HT1080 (cell line): ENCODE measurements at places on chromosomes 2 and 18.

- no peak for DNase-seq
These were observed 12.4 kb downstream of the CNNM4 start for GRCh38 chr2:96772903-96773671.

GRCh38 chr2:210009896-210010295 is 7.5 kb downstream of the RPE start:
- DNase-seq: no peak

DNA sequence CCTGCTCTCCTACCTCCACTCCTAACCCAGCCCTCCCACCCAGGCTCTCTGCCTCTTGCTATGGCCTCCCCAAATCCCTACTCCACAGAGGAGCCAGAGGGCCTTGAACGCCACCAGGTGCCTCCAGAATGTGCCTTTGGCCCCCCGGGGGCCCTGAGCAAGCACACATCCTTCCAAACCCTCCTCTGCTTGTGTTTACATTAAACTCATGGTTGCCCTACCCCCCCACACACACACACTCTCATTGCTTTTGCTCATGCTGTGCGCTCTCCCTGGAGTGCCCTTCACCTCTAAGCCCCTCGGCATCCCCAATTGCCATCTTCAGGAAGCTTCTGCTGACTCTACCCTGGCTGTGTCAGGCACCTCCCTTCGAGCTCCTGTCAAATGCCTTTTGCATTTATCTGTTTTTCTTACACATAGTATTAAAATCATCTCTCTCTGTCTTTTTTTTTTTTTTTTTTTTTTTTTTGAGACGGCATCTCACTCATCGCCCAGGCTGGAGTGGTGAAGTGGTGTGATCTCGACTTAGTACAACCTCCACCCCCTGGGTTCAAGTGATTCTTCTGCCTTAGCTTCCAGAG is 16.3 kb upstream of the TET3 start:
- DNase-seq: no peak

DNA sequence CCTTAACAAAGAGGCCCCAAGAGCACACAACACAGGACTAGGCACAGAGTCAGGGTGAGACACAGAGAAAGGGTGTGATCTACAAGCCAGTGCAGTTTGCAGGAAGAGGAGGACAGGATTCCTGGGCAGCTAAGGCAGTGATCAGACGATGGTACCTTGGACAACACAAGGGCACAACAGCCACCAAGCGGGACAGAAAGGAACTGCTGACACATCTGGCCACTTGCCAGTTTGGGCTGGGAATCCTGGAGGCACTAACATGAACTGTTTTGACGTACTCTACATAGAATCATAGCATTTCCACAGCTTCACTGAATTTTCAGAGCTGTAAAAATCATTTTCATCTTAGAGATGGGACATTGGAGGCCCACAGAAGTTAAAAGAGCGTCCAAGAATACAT is 221.5 kb upstream of the SLC35G4 start:
- DNase-seq: peak; percentile 72

DNA sequence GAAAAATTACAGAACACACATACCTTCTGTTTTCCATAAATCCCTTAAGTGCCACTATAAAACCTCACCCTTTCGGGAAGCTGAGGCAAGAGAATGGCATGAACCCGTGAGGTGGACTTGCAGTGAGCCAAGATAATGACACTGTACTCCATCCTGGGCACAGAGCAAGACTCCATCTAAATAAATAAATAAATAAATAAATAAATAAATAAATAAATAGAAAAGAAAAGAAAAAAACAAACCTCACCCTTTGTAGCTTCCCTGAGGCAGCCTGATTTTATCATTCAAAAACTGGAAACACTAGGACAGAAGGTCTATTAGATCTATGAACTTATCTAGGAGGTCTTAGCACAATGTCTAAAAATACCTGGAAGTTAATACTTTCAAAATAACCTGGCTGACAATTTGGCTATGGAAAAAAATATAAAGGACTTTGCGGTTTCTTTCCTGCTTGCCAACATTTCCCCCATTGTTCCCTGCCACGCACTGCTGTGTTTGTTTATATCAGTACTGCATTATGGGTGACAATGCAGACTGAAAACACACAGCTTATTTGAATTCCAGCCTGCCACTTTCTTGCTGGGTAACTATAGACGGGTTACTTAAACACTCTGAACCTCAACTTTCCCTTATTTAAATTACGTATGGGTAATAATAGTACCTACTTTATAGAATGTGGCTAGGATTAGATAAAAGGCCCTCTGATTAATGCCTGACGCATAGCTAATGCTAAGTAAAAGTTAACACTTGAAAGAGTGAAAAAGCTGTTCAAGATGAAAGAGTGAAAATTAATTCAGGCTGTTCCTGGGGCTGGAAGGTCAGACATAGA is 313.0 kb downstream of the RDH14 start:
- no peak for DNase-seq

GRCh38 chr2:43853141-43854081 is 14.6 kb downstream of the ABCG8 start:
- DNase-seq: no peak
